SW480 (cell line): ENCODE measurements at places on chromosomes 11 and 22.

DNA sequence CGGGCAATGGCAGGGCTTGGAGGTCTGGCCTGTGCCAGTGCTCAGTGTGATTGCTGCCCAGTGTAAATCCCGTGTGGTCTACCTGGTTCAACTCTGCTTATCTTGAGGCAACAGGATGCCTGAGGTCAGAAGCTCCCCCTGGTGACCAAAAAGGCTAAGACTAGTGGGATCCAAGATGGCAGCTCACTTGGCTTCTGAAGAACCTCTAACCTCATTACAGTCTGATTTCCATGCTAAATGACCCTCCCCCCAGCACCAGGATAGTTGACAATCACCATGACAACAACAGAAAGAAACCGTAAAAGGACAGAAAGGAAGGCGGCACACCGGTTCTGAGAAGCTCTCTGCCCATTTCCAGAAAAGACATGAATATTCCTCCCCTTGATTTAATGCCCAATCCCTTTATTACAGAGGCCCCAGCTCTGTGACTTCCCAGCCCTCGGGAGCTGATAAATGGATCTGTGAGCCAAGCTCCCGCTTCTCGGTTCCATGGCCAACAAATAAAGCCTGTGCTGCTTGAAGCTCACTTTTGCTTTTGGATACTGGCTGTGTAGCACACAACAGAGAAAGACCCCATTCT is 398.4 kb downstream of the CTTN start:
- DNase-seq: peak; percentile 24

DNA sequence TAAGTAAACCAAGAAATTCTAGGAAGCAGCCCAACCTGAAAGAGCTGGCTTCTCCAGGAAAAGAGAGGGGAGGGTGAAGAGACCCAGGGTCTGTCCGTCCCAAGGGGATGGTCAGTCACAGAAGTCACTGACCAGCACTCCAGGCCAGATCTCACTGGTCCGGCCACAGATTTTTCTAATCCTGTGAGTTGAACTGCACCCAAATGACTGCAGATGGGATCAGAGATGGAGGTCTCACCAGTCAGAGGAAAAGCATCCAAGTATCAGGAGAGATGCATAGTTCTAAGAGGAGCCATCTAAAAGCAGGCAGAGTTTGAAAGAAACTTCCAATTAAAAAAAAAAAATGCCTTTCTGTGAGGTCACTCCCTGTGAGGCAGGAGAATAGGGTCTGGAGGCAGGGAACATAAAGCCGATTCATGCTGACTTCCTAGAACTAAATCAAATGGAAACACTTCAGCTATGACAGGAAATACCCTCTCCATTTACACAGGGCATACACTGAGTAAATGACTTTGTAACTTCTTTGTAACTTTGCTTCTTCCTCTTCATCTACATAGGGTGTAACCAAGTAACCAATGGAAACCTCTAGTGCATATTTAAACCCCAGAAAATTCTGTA is 144.5 kb downstream of the CCDC34 start:
- no peak for DNase-seq

GRCh38 chr11:117497206-117497951 is 169.7 kb downstream of the CEP164 start:
- DNase-seq: no peak

DNA sequence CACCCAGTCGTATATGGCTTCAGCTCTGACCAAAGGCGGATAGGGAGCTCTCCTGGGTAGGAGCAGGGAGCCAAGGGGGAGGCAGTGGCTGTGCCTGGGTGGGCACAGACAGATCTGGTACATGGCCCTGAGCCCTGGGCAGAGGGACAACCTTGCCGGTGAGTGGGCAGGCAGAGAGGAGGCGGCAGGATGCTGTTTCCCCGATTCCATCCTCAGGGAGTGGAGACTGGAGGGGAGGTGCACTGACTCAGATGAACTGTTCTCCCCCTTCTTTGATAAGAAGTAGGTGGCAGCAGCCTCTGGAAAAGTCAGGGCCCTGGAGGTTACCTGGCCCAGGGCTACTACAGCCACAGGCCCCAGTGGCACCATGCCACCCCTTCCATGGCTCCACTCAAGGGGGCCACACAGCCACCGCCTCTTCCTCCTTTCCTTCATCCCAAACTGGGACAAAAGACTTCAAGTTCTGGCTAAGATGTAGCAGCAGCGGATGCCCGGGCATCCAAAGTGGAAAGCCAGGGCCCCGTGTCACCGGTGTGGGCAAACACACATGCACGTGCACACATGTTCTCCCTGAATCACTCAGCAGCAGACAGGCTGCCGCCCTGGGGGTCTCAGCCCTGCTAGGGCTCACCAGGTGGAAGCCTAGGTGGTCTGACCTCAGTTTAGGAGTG is 13.4 kb downstream of the CXCR5 start:
- no peak for DNase-seq

- no peak for DNase-seq
Measured at GRCh38 chr11:5514841-5515240, 1.7 kb downstream of the UBQLNL start.

DNA sequence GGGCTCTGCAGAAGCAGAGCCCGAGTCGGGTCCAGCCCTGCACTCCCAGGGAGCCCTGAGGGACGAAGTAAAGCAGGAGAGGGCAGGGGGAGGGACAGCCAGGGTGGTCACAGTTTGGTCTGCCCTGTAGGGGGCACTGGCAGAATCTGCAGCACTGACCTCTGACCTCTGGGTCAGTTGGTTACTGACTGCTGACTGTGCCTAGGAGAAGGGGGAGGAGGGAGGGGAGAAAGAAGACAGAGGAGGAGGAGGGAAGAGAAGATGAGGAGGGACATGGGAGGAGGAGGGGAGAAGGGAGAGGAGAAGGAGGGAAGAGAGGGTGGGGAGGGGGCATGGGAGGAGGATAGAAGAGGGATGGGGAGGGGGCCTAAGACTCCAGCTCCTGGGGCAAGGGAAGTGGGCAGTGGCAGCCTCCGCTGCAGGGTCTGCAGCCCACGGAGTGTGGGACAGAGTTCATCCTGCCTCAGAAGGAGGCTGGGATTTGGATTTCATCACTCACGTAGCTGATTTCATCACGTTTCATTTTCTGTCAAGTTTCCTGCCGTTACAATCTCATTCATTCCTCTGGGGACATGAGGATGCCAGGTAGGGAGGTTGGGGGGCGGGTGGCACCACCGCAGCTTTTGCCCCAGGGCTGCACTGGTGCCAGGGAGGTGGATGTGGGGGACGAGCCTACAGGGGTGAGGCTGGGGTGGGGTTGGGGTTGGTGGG is 55.2 kb downstream of the FLRT1 start:
- no peak for DNase-seq
